ENCODE measurements at places on chromosomes 1 and 21.

DNA sequence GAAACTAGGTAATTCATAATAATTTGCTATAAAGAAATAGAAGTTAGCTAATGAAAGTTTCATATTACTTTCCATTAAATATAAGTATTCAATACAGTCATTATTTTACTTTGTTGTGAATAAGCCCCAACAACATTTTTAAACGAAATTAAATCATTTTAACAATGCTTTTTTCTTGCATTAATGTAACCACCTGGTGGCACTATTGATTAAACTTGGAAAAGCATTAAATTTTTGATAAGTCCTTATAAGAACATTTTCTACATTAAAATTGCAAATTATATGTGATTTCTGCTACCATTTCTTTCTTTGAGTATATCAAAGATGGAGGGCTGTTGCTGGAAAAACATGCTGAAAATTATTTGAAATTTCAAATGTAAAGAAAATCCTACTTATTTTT, 918.8 kb upstream of the TMPRSS15 start:
- no peak for DNase-seq

GRCh38 chr1:46246548-46247435, 771 bp upstream of the RAD54L start:
- DNase-seq = peak; percentile 62

- DNase-seq = peak; percentile 16
These were observed 1.4 kb downstream of the NCAM2 start for GRCh38 chr21:20999659-21000058.

DNA sequence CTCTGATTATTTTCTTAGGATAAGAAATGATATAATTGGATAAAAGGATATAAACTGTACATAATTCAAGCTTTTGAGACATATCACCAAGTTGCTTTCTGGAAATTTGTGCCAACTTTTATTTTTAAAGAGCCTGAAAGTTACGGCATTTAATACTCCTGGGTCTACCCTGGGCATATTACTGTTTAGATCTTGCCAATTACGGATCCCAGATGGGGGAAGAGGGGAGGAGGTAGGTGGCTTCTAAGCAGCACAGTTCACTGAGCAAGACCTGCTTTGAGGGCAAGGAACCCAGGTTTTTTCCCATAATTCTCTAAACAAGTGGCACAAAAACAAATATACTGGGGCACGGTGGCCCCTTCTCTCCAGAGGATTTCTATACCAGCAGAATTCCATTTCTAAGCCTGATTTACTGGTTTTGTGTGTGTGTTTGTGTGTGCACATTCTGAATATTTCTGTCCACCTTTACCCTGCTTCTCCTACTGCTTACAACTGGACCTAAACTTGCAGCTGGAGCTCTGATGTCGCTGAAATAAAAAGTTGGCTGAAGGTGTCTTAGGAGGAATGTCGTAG, 76.7 kb downstream of the LAMC2 start:
- DNase-seq = no peak

GRCh38 chr1:37795340-37796125, 1.9 kb downstream of the MANEAL start:
- no peak for DNase-seq

DNA sequence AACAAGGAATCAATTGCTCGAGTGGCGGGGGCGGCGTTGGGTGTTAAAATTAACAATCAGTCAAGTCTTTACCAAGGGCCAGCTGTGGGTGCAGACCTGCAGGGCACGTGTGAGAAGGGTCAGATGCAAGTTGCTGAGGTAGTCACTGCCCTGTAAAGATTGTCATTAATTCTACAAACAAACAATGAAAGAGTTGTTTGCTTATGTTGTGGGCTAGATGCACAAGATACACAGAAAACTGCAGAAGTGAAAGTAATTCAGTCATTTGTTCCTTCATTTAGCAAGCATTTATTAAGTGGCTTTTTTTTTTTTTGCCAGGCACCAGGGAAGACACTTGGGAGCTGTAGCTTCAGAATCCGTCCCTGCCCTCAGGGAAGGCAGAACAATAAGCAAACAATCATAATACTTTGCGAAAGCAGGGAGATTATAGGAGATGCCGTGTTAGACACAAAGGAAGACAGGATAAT, 79.5 kb downstream of the NR5A2 start:
- DNase-seq = no peak

DNA sequence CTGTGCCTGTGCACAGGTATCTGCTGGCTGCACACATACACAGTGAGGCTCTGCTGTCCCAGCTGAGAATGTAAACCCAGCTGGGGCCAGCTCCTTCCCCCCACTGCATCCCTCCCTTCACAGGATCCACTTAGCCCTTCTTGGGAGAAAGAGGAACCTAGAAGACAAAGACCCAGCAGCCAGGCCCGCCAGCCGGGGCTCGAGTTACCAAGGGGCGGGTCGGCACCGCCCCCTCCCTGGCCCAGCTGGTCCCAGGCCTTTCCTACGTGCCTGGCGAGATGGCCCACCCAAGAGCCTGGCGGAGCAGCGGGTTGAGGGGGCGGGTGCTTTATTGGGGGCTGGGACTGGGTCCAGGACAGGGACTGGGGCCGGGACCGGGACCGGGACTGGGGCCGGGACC, 2.1 kb downstream of the SH3BGRL3 start:
- DNase-seq = no peak
